Left colon (tissue), 2 donors: ENCODE measurements at places on chromosomes 2 and 18.

DNA sequence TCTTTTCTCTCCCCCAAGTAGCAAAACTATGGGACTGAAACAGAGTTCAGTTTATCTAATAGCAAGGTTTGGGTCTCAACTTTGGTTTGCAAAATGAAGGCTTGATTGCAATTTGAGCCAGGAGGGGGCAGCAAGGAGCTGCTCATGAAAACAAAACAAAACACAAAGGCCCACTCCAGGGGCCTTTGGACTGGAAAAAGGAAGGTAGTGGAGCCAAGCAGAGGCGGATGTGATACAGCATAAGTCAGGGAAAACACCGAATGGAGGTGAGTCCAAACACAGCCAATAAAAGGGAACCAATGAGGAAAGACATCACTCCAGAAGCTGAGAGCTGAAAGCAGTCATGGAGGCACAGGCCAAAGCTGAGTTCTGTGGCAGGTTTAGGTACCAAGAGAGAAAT, 799.7 kb upstream of the ACVR2A start:
- peak; percentile 66 for DNase-seq

DNA sequence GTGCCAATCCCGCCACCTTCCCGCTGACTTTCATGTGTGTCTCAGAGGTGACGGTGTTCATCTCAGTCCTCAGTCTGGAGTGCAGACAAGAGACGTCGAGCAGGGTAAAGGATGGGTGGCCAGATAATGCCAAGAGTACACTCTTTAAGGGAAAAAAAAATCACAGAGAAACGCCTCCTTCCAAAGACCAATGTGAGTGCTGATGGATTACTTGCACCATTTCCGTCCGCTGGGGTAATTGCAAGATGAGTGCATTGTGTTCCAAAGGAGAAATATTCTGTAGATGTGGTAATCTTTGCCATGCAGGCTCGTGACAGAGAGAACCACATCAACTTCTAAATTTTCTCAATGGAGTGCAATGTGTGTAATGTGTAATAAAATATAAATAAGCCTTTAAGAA, 81.0 kb downstream of the KLHL29 start:
- DNase-seq = no peak

- no peak for DNase-seq
Observed at GRCh38 chr2:190355968-190356644, 12.7 kb downstream of the INPP1 start.

- DNase-seq = peak; percentile 55
Observed at GRCh38 chr2:54560146-54560881, 104.2 kb downstream of the SPTBN1 start.

GRCh38 chr2:68637047-68637446, 6.3 kb upstream of the PROKR1 start:
- DNase-seq = no peak

- DNase-seq = no peak
Observed at GRCh38 chr2:69203166-69203985, 183.7 kb downstream of the GFPT1 start.

DNA sequence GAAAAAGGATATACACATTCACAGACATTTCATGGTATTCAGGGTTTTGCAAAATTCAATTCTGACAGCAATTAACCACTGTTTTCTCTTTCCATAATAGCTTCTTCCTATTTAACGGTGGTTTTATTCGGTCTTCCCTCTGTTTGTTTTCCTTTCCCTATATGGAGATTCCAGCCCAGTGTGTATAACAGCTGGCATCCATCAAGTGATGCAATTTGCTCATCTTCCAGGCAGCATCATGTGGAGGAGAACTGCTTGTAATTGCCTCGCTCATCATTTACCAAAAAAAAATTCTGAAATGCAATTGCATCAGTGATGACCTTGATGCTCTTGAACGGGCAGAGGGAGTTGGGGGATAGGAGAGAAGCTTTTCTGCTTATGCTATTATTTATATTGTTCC, 165.9 kb upstream of the PGAP1 start:
- DNase-seq = no peak

DNA sequence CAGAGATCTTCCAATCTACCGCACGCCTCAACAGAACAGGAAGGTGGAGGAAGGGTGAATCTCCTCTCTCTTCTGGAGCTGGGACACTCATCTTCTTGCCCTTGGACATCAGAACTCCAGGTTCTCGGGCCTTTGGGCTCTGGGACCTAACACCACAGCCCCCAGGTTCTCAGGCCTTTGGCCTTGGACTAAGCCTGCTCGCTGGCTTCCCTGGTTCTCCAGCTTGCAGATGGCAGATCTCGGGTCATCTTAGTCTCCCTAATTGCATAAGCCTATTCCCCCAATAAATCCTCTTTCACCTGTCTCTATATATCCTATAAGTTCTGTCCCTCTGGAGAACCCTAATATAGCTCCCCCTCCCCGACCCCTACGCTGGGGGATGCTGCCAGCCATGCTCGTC, 14.8 kb downstream of the HS6ST1 start:
- DNase-seq = no peak

DNA sequence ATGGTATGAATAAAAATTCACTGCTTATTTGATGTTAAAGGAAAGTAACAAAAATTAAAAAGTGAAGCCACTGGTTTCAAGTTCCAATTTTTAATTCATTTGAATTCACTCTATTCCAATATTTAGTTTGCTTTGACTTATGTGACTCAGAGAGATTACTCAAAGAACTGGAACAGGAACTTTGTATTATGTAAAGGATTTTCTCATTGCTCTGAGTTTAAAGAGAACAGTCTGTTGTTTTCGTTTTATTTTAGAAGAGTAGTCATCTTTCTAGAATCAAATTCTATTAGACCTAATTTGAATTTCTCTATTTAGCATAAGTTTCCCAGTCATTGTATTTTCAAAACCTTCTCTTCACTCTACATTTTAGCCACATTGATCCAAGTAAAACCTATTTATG, 300.1 kb upstream of the SLC8A1 start:
- DNase-seq = no peak

DNA sequence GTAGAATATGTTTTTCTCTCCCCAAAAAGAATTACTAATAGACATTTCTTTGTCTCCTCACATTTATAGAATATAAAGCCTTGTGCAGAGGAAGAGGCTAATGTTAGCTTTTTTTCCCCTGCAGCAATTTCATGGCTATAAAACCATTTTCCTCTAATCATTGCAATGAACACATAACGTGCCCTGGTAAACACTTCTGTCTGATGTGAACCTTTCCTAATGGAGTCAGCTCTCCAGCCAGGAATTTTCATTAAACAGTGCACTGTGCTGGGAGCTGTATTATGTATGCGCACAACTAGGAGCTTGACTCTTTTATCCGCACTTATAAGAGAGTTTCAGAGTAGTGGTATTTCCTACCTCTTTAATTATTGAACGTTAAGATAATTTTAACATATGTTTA, 63.9 kb upstream of the SPATS2L start:
- DNase-seq = no peak

DNA sequence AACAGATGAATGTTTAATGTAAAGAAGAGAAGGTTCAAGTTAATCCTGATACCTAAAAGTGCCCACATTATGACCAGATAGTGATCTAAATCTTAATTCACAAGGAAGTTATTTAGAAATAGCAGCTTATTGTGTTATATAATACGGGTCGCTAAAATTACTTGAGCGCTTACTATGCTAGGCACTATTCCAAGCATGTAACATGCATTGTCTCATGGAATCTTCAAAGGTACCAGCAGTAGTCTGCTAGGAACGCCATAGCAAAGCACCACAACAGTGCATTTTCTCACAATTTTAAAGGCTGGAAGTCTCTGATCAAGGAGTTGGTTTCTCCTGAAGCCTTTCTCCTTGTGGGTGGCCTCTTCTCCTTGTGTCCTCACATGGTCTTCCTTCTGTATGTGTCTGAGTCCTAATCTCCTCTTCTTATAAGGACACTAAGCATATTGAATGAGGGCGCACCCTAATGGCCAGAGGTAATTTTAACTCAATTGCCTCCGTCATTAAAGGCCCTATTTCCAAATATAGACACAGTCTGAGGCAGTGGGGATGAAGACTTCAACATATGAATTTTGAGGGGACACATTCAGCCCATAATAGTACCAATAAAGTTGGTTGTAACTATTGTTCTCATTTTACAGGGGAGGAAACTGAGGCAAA, 118.4 kb downstream of the LRRC30 start:
- DNase-seq = no peak

DNA sequence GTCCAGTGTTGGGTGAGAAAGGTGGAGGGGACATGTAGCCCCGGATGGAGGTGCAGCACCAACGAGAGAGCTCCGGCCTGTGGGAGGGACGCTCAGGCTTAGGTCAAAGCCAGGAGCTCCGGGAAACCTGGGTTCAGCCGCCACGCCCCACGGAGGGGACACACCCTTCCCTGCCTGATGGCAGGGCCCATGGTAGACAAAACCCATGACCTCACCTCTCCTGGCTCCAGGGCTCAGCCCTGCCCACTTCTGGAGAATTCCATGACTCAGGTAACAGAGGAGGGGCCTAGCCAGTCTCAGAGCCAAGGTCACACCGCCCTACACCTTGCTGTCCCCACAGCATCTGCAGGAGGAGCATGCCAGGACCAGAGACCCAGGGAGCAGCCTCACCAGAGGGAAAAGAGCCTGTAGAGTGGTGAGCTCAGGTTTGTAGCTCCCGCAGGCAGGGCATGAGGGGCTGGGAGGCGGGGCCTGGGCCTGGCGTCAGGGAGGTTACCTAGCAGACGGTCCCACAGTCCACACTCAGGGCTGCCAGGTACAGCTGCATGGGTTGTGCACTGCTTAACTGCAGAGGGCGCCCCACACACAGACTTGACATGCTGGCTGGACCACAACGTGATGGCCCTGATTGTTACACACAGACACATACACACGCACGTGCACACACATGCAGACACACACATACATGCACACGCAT, 70.8 kb upstream of the SMAD7 start:
- DNase-seq = peak; percentile 92

- peak; percentile 30 for DNase-seq
Observed at GRCh38 chr2:135168204-135168856, 116.2 kb downstream of the RAB3GAP1 start.

DNA sequence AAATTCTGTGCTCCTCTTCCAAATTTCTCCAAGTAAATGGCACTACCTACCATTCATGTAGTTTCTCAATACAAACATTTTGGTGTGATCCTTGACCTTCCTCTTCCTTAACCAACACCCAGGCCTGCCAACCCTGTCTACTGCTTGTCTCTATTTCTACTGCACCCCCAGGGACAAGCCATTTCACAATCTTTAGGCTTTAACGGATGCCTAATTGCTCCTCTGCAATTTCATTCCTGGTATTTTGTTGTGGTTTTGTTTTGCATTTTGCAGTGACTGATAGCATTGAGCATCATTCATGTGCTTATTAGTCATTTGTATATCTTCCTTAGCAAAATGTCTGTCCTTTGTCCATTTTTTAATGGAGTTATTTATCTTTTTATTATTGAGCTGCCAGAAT, 10.0 kb downstream of the FAP start:
- DNase-seq = no peak

- no peak for DNase-seq
Observed at GRCh38 chr2:181183878-181184542, 203.6 kb downstream of the UBE2E3 start.

DNA sequence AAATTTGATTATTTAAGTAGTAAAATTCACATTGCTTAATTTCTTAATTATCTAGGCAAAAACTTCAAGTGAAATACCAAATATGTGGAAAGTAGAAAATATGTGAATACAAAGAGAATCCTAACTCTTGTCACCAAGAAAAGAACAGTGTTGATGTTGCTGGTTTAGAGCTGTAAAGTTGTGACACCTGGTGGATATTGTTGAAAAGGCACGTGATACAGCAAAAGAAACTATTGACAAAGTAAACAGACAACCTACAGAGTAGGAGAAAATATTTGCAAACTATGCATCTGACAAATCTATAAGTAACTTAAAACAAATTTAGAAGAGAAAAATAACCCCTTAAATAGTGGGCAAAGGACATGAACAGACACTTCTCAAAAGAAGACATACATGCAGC, 25.6 kb upstream of the ZC3H15 start:
- no peak for DNase-seq

GRCh38 chr18:11175266-11175979, 26.1 kb upstream of the PIEZO2 start:
- DNase-seq = no peak

GRCh38 chr2:193505620-193506019, 1310.9 kb upstream of the TMEFF2 start:
- no peak for DNase-seq

GRCh38 chr18:55906536-55906935, 318.5 kb upstream of the TCF4 start:
- no peak for DNase-seq

DNA sequence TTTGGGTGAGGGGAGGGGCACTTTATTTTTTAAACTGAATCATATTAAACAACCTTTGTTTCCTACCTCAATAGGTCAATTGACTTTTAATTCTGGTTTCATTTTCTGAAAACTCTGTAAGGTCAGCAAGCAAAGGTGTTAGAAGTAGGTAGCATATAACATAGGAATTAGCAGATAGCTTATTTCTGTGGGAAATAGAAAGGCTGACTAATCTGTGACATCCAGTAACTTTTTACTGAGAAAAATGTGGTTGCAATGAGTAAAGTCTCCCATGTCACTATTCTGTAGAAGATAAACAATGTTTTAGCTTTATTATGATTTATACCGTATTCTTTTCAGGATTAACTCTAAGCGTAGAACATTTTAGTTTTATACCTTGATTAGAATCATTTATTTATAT, 240.4 kb downstream of the PLCL1 start:
- DNase-seq = no peak

- no peak for DNase-seq
Observed at GRCh38 chr18:70295192-70296188, 6.6 kb downstream of the SOCS6 start.

DNA sequence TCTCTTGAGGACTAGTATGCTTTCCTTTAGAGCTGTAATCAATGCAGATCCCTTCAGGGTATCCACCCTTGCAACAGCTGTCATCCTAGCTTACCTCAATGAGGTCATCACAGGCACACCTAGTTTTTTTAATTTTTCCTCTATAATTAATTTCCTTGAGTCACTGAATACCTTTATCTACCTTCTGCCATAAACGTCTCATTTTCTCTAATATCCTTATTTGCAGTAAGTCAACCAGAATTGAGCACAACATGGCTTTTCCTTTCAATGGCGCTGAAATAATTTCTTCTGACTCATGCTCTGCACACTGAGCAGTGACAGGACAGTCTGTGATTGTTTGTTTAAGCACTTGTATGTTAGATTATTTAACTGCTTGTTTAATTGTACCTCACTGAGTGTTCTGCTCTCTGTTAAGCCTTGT, 49.4 kb downstream of the ETAA1 start:
- DNase-seq = no peak
